ENCODE measurements at places on chromosomes 1 and 21.
A peak's percentile ranks its signal among the peaks of the same experiment; 100 is the strongest.

GRCh38 chr1:14881775-14882672, 271.5 kb upstream of the TMEM51 start:
- H3K27ac ChIP-seq = no peak overlapping the region
- no peaks in the 10 kb centered on the region for H3K36me3 ChIP-seq
- no peak for DNase-seq
- no peaks in the 10 kb centered on the region for H3K27me3 ChIP-seq
- no peaks in the 10 kb centered on the region for H3K4me1 ChIP-seq

DNA sequence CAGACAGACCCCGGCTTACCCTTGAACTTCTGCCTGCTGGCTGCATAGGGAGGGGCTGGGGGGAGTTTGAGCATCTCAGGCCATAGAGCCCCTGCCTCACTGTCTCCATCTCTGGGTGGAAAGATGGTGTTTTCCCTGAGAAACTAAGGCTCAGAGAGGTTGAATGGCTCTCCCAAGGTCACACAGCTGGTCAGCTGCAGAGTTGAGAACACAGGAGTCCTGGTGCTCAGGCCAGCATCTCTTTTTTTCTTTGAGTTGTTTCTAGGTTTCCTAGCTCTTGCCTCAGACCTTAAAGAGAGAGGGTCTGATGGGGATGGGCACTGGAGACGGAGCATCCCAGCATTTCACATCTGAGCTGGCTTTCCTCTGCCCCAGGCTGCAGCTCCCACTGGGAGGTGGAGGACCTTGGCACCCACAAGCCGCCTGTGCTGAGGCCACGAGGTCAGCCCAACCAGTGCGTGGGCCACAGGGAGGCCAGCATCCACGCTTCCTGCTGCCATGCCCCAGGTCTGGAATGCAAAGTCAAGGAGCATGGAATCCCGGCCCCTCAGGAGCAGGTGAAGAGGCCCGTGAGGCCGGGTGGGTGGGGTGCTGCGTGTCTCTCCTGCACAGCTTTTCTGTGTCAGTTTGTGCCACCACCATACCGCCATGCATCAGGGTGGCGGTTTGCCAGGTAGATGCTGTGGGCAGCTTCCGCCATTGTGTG, 21.8 kb downstream of the PCSK9 start:
- H3K27me3 ChIP-seq = no peaks in the 10 kb centered on the region
- peaks cover 4% of the 10 kb centered on the region for H3K4me1 ChIP-seq
- H3K36me3 ChIP-seq = peaks cover 3% of the 10 kb centered on the region
- H3K4me3 ChIP-seq = no peak overlapping the region
- H3K27ac ChIP-seq = no peak overlapping the region

DNA sequence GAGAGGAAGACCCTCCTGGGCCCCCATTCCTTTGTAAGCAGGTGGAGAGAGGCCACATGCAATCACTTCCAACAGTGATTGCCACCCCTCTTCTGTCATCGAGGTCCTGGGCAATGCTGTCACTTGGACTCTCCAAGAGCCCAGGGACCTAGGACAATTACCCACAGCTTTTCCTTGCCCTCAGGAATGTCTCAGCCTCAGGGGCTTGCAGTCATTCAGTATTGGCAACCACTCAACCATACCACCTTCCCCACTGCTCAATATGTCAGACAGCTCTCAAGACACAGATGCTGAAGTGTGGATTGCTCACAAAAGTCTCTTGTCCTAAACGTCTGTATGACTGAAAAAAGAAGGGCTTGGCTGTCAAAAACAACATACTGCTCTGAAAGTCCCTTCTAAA, 87.8 kb downstream of the PTPN14 start:
- H3K27me3 ChIP-seq = no peaks in the 10 kb centered on the region
- H3K27ac ChIP-seq = no peak overlapping the region
- H3K4me1 ChIP-seq = no peaks in the 10 kb centered on the region
- DNase-seq = no peak
- H3K36me3 ChIP-seq = no peaks in the 10 kb centered on the region
- no peak overlapping the region for H3K4me3 ChIP-seq

DNA sequence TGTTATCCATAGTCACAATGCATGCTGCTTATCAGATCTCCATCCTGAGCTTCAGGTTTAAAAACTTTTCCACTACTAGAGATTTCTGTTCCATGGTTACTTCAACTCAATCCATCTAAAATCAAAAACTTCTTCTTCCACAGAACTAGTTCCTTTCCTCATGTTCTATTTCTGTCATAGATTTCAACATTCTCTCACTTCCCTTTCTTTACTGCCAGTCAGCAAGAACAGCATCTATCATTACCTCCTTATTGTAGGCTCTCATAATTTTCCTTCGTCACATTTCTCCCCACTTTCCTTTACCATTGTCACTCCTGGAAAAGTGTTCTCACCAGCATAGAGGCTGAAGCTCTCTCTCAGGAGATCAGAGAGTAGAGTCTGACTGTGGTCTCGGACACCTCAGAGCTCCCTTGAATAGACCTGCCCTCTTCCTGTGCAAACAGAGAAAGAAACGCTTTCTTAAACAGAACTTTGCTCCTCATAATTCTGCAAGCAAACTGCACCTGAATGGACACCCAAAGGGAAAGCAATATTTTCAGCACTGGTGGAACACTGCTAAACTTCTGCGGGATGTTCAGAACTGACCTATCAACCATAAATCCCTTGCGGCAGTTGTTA, 48.7 kb upstream of the KIRREL1 start:
- no peak overlapping the region for H3K4me3 ChIP-seq
- no peaks in the 10 kb centered on the region for H3K36me3 ChIP-seq
- no peaks in the 10 kb centered on the region for H3K4me1 ChIP-seq
- DNase-seq = no peak
- H3K27me3 ChIP-seq = no peaks in the 10 kb centered on the region
- no peak overlapping the region for H3K27ac ChIP-seq

DNA sequence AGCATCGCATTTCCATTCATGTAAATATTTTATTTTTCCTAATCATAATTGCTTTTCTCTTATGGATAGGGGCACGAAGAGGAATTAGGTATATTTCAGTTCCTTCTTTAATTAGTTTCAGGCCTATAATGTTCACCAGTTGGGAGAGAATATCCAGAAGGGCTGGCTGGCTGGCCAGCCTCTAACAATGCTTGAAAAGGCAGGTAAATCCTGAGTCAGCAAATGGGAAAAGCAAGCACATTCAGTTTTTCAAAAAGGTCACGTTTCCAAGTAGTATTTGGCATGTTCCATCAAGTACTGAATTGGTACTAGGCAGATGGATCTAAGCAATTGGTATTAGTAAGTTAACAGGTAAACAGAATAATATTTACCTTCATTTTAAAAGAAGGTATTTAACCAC, 8.0 kb downstream of the RAB29 start:
- peaks cover 6% of the 10 kb centered on the region for H3K36me3 ChIP-seq
- no peak for DNase-seq
- no peaks in the 10 kb centered on the region for H3K4me1 ChIP-seq
- no peaks in the 10 kb centered on the region for H3K27me3 ChIP-seq
- H3K27ac ChIP-seq = no peak overlapping the region

DNA sequence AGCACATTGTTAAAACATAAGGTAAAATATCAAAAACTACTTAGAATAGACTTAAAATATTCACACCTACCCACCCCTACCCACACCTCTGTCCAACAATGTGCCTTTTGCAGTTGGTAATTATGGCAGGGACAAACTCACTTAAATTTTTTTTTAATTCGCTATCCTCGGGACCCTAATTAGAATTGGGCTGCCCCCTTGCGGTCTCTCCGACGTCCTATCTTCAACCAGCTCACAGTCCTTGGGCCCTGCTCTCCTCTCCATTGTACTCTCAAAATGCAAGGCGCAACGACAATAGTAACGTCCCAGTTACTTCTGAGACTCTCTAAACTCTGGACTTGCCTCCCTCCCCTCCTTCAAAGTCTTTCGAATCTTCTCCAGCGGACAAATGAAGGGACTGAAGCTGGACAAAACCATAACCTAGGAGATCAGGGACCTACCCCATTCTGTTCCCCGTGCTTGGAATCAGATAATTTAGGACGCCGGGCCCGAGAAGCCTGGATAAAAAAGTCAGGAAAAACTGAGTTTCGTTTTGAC, 1.1 kb upstream of the CIART start:
- H3K27me3 ChIP-seq = no peaks in the 10 kb centered on the region

GRCh38 chr1:68819190-68819829, 322.4 kb upstream of the DEPDC1 start:
- H3K36me3 ChIP-seq = no peaks in the 10 kb centered on the region
- H3K4me1 ChIP-seq = no peaks in the 10 kb centered on the region
- DNase-seq = peak; percentile 9
- no peak overlapping the region for H3K4me3 ChIP-seq
- H3K27me3 ChIP-seq = no peaks in the 10 kb centered on the region

DNA sequence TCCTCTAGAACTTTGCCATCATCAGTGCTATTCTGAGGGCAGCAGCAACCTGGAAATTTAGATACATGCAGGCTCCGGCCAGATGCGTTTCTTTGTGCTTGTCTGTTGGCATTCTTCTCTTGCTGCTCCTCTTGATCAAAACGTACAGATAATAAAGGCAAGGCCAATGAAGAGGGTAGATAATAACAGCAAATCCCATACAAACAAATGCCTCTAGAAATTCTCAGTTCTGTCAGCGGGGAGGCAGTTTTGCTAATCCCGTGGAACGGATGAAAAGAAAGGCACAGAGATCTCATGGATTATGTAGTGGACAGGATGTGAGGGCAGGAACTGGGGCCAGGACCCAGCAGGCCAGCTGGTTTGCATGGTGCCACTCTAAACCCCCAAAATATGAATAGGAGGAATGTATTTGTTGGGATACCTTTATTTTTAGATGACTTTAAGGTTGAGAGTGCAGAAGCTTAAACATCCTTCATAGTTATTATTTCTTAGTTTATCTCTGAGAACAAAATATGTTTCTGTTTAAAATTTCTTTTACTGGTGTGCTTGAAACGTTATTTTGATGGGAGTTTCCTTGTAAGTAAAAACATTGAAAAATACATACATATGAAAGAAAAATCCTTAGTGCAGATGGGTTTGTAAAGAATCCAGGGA, 1.5 kb downstream of the ITSN1 start:
- H3K4me3 ChIP-seq = peak overlapping the region; percentile 80
- DNase-seq = no peak
- no peaks in the 10 kb centered on the region for H3K36me3 ChIP-seq
- H3K4me1 ChIP-seq = peaks cover 2% of the 10 kb centered on the region

Data from kidney (tissue), 22 donors.